ENCODE measurements at places on chromosomes 5 and 9. TPM values are rescaled to one million over a fixed set of nuclear protein-coding genes. Genes with fewer than 3 reads are reported as not detected.

GRCh38 chr5:21649969-21650368 lies 1203.2 kb downstream of the CDH12 start:
- DNase-seq = no peak

DNA sequence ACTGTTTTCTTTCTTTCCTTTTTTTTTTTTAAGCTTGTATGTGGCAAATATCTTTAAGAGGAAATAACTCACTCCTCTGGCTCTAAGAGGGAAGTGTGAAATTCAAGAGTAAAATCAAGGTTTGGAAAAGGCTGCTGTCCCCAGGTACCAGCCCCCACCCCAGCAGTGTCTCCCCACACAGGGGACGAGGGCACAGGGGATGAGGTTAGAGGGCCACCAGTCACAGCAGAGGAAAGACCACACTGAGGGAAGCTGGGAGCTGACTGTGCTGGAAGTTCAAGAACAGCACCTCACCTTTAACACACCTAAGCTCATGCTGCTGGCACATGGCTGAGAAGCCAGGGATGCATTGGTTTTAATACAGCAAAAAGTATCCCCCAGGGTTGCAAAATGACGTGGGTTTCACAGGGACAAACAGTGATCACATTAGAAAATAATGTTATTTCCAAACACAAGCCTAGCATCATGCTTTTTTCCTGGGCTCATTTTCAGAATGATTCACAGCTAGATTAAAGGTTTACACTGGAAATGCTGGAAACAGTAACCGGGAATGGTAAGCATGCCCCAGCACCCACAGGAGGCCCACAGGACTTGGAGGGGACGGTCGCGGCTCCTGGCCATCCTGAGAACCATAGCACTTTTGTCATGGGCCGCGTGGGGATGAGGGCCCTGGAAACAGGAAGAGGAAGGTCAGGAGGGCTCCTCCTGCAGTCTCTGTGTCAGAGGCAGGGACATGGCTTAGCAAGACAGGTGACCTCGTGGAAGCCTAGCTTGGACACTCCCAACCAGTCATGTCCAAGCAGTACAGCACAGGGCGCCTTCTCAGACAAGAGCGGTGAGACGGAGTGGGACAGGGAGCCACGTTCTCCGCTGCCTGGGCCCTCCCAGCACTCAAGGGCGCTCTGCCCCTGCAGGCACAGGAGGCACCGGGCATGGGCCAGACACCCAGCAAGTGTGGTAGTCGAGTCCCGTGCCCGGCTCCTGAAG lies 6.9 kb downstream of the LPCAT1 start:
- DNase-seq = peak; percentile 44

- no peak for DNase-seq
Measured at GRCh38 chr5:65305913-65306312, 175.8 kb downstream of the ADAMTS6 start.

- DNase-seq = no peak
Measured at GRCh38 chr5:132202711-132203463, 24.8 kb downstream of the P4HA2 start.

GRCh38 chr9:124415852-124416484 lies 726 bp upstream of the PSMB7 start:
- DNase-seq = no peak

GRCh38 chr9:126147936-126148870 lies 178.4 kb upstream of the MVB12B start:
- no peak for DNase-seq

DNA sequence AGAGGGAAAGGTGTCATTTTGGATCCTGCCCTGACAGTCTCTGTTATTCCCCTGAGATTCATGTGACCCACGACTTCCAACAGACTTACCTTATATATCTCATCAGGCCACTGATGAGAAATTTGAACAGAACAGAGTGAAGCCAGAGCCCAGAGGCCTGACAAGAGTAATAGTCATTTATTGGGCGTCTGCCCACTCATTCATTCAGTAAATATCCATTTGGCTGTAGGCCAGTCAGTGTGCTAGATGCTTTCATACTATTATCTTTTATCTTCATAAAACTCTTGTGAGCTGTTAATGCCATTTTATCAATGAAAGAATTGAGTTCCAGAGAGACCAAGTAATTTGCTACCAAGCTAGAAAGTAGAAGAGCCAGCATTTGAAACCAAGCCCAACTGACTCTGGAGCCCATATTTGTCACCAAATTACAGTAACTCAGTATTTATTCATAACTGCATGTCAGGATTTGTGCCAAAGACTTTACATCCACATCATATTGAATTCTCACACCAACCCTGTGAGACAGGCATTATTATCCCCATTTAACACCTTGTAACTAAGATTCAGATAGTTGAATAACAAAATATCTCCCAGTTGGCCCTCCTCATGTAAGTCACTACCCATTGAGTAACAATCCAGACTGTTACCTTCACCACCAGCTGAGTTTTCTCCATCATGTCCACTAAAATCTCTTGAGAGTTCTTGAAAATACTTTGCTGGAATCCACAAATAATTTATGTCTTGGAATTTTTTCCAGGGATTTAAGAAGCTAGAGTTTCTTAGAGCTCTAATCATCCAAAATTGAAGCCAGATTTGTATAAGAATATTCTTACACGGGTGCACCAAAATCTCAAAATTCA lies 2.5 kb downstream of the PTPDC1 start:
- no peak for DNase-seq

- DNase-seq = no peak
Measured at GRCh38 chr5:59346514-59346913, 547.0 kb downstream of the PDE4D start.

GRCh38 chr5:160496334-160496733 lies 74.7 kb downstream of the PTTG1 start:
- no peak for DNase-seq

DNA sequence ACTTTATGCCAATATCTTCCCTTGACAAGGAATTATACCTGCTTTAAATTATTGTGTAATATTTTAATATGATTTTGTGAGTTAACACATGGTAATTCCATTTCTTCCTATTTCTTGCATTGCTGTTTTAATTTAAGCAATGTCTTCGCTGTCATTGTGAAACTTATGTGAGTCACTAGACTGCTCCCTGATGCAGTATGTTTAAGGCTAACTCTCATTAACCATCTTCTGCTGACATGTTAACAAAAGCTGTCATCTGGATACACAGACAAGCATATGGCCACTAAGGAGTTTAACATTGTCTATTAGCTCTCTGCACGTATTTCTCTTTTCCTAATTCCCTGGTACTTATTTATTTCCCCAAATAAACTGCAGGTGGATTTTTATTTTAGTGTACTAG lies 980.8 kb upstream of the CTNND2 start:
- DNase-seq = no peak

DNA sequence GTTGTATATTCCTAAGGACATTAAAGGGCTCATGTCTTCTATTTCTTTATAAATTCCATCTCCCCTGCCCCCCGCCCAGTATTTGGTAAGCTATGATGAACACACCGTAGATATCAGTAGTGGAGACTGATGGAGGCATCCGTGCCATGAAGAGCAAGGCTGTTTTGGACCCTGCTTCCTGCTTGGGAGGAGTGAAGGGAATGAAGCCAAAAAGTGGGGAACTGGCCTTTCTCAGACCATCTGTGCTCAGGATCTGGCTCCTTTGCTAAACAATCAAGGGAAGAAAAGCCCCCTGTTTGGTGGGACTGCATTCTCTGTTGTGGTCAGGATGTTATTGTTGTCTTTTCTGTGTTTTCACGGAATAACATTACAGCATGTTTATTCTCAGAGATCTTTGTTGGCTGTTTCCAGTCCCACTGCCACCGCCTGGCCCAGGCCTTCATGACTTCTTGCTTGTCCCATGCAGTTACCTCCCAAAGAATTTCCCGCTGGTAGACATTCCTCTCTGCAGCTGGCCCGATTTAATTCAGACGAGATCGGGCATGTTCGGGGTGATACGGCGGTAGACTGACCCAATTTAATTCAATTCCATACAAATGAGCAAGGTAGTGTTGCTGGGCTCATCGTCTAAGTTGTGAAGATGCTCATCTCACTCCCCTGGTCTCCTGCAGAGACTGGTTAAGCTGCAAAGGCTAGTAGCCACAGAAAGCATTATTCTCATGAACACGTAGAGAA lies 31.4 kb upstream of the ANKH start:
- no peak for DNase-seq

GRCh38 chr5:113760486-113760885 lies 247.0 kb downstream of the YTHDC2 start:
- no peak for DNase-seq

DNA sequence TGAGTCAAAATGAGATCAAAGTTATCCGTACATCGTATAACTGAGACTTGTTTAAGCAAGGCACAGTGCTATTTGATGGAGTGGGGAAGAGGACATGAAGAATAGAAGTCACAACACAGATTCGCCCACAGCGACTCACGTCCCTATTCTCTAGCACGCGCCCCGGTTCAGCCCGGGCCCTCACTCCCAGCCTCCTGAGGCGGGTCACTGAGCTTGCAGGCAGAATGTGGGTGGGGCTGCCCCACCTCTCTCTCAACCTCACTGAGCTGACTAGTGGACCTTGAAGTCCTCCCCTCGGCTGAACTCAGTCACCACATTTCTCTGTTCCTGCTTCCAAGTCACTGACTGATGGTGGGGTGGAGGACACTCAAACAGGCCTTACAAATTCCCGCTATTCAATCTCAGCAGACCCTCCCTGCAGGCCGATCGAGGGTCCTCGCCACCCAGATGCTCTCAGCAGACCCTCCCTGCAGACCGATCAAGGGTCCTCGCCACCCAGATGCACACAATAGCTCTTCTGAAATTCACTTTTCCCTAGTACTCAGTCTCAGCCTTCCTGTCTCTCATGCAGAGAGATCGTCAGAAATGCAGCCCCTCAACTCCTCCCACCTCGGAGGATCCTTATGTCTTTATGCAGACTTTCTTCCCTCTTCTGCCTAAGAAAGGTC lies 12.9 kb downstream of the GLDC start:
- DNase-seq = no peak

DNA sequence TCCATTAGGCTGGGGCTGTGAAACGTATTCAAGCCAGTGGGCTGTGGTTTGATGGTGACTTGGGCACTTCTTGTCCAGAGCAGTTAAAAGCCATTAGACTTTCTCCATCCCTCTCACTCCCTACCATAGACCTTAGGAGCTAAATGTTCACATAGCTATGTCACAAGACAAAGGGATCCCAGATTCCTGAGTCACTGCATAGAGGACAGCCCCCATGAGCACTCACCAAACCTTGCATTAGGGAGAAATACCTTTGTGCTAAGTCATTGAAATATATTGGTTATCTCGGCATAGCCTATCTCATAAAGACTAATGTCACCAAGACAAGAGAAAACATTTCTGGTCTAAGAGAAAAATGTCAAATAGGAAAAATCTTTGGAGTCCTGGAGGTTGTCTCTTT lies 104.3 kb downstream of the TRPM6 start:
- no peak for DNase-seq

- no peak for DNase-seq
Measured at GRCh38 chr5:175250426-175250825, 193.6 kb downstream of the DRD1 start.

GRCh38 chr5:146789712-146790653 lies 88.6 kb downstream of the PPP2R2B start:
- DNase-seq = no peak

DNA sequence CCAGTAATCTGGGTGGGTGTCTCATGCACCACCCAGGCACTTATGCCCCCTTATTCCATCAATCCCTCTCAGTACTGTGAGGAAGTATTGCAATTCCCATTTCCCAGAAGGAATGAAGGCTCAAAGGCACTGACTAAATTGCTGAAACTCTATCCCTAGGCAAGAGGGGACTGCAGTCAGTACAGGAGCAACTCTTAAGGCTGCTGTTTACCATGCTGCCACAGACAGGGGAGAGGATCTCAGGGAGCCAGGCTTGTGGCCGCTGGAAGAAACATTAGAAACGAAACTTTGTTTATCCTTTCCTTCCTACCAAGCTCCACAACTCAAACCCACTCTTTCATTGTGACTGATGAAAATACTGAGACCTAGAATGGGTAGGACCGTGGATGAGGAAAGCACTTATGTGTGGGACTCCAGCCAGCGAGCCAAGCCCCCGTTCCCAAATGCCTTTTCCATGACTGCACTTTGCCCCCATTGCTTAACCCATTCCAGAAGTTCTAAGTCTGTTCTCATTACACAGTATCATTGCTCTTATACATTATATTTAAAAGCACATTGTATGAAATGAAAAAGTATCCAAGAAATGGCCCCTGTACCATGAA lies 54.3 kb downstream of the TLE1 start:
- no peak for DNase-seq

DNA sequence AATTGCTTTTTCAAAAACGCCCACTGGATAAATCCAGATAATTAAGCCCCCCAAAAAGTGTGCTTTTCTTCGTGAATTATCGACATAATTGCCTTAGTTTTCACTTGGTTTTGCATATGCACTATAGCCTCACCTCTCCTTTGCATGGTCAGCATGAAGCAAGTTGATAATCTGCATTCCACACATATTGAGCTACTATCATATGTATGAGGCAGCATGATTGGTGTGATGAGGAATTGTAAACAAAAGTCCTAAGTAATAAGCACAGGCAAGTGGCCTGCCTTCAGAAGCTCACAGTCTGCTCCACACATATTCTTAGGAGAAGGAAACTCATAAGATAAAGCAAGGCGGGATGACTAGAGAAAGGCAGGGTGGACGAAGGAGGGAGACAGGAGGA lies 33.8 kb downstream of the MED10 start:
- DNase-seq = no peak

DNA sequence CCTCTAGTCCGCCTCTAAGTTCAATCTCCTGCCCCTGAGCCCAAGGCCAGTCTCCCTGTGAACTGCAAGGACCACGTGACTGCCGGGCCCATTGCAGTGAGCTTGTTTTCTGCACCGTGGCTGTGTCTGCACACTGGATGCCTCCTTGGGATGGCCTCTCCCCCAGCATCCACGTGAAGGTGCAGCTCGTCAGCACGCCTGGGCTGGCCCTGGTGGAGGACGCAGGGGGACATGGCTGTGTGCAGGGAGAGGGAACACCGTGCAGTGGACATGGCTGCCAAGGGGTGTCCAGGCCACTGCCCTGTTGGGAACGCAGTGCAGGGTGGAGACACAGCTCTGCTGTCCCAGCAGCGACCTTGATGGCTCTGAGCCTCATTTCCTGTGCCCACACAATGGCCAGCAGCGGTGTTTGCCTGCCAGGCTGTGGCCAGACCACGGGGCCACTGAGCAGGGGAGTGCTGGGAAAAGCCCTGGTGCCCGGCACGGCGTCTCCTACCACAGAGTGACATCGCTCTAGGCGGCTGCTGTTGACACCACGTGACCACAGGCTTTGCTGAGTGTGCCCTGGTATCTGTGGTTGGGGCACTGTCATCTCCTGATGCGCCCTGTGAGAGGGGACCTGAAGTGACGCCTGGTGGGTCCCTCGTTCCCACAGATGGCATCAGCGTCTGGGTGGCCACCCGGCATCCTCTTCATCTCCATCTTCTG lies 26.9 kb upstream of the EXOC3 start:
- peak; percentile 64 for DNase-seq

Gene NME5
- not detected for total RNA-seq

Gene DAB2IP
- total RNA-seq = 0.18 TPM

Gene CBY3
- not detected for total RNA-seq

Gene CERCAM
- 3.2 TPM for total RNA-seq

Gene PTGES
- not detected for total RNA-seq

Gene SERF1A
- total RNA-seq = 1.7 TPM

Gene LOX
- total RNA-seq = not detected

Gene OR1Q1
- total RNA-seq = 0.35 TPM

Gene OCLN
- total RNA-seq = 0.58 TPM

Gene ARAP3
- total RNA-seq = 2.7 TPM

Gene PCSK1
- total RNA-seq = not detected

Gene TAF11L5
- total RNA-seq = not detected

Data from activated naive CD4-positive, alpha-beta T cell treated with anti-CD3 and anti-CD28 coated beads, Interleukin-2, amount 50 U/mL, for 72 hours (primary cell).